ENCODE measurements at places on chromosomes 11 and 22.
A peak's percentile ranks its signal among the peaks of the same experiment; 100 is the strongest.

DNA sequence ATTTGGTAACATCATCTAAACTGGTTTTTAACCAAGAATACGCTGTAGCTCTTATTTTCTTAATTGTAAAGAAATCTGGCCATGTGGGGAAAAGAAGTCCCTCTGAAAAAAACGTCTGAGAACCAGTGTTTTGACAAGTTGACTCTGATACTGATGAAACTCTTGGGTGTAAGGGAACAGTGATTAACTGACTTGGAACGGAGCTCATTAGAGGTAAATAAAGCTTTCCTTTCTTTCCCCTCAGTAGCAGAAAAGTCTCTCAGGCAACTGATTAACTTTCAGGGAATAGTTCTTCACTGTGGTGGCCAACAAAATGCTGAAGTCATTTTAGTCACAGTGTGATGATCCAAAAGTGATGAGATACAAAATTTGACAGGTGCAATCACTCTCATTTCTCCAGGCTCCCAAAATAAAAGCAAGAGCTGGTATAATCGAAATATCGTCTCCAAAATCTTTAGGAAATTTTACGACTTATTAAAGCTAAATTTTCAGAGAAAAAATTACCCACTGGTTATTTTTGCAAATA lies 52.3 kb downstream of the SLC36A4 start:
- DNase-seq: no peak

DNA sequence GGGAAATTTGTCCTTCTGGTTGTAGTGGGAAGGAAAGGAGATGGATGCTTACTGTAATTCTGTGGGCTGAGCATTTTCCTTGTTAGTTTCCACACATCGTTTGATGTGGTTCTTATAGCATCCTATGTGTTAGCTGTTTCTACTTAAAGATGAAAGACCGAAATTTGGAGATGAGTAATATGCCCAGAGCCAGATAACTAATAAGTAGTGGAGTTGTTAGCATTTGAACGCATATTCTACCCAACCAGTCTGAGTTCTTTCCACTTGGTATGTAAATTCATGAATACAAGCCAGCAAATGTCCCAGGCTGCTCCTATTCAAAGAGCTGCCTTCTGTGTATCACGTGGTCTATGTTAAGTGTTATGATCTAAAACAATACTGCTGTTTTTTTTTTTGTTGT lies 14.6 kb downstream of the SPECC1L start:
- no peak for DNase-seq

GRCh38 chr11:86035164-86035563 lies 33.7 kb downstream of the PICALM start:
- no peak for DNase-seq

GRCh38 chr11:76609736-76610370 lies 60.7 kb downstream of the LRRC32 start:
- DNase-seq: no peak

DNA sequence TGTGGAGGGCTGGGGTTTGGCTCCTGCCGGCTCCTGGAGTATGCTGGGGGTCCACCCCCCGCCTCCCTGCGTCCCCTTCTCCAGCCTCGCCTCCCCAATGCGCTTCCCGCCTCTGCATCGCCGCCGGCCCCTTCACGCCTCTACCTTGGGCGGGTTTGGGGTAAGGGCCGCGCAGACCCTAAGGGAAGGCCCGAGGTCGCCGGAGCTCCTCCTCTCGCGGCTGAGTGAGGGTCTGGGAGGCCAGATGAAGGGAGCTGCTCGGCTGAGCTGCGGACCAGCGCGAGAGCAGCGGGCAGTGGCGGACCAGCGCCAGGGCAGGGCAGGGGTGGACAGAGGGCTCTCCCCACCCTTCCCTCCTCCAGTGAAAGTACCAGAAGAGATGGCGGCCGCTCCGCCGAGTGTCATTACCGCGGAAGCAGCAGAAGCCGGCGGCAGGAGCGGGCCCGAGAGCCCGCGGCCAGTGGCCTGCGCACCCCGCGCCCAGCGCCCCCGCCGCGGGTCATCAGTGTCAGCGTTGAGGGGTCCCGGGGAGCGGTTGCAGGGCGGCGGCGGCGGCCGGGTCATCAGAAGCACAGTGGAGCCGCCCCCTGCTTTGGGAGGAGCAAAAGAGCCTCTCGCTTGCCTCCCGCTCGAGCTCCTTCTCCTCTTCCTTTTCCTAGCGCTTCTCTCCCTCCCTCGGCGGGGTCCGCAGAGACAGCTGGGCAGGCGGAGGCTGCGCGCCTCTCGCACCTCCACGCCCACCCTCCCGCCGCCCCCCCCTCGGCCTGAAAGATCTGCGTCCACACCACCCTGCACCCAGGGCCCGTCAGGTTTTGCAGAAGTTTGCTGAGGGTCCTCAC lies 255.6 kb upstream of the CADM1 start:
- DNase-seq: no peak

DNA sequence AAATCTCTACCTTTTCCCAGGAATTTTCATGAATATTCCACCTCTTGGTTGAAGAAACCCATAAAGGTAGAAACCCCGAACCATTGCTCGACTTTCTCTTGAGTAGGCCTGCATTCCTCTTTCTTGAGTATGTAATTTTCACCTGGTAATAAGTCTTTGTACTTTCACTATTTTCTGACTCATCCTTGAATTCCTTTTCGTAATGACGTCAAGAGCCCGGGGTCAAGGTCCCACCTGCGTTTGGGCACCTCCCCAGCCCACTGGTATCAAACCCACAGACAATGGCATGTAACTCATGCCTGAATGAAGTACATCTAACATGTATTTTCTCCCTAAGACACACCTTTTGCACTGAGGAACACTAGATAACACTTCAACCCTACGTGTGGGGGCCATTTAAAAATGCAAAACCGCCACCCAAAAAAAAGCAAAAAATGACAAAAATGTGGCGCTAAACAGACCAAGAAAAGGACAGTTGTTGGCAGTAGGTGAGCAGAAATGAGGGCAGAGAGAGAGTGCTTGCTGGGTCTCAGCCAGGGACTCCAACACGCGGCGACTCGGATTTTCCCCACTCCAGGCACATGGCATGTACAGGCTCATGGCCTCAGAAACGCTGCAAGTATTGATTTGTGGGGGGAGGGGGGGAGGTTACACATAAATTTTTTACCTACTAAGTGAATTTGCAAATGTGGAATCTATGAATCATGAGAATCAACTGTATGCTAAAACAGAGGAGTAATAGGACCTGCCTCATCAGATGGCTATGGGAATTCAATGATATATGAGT lies 4.1 kb upstream of the C11orf24 start:
- no peak for DNase-seq

- no peak for DNase-seq
Measured at GRCh38 chr11:133724116-133724515, 121.2 kb downstream of the SPATA19 start.

GRCh38 chr22:44220727-44221680 lies 40.3 kb downstream of the PARVG start:
- no peak for DNase-seq

GRCh38 chr11:35040221-35040942 lies 98.6 kb upstream of the CD44 start:
- peak; percentile 64 for DNase-seq

DNA sequence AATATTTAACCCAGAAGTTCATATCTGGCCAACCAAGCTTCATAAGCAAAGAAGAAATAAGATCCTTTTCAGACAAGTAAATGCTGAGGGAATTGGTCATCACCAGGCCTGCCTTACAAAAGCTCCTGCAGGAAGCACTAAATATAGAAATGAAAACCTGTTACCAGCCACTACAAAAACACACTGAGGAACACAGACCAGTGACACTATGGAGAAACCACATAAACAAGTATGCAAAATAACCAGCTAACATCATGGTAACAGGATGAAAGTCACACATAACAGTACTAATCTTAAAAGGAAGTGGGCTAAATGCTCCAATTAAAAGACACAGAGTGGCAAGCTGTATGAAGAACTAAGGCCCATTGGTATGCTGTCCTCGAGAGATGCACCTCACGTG lies 311.4 kb downstream of the DYNC2H1 start:
- no peak for DNase-seq

GRCh38 chr11:126305699-126306098 lies 1.8 kb downstream of the DCPS start:
- DNase-seq: peak; percentile 15

- DNase-seq: no peak
Measured at GRCh38 chr11:35178067-35178805, 39.3 kb downstream of the CD44 start.

DNA sequence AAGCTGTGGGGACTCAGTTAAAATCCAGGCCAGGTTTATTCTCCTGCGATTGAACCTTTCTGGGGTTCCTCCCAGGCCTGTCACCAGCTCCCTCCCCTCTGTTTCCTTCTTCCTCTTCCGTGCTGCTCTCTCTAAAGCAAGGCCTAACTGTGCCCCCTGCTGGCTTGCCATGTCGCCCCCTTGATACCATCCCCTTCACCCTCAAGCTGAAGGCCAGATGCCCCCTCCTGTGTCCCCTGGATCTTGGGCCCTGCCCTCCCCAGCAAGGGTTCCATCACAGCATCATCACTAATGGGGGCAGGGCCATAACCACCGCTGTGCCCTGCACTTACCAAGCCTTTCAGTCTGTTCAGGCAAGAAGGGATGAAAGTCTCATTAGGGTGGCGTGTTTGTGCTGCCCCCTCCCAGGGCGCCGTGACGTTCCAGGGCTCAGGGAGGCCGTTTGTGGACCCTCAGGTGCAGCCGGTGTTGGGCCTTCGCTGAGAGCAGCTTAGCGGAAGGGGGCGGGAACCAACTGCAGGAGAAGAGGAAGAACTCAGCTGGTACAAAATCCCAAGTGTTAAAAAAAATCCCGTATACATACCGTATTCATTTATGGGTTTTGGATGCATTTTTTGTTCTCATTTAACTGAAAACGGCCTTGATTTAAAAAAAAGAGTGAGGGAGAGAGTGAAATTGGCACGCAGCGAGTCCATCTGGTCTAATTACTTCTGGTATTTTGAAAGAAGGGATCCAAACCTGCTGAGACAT lies 69.9 kb downstream of the MPPED1 start:
- peak; percentile 41 for DNase-seq

DNA sequence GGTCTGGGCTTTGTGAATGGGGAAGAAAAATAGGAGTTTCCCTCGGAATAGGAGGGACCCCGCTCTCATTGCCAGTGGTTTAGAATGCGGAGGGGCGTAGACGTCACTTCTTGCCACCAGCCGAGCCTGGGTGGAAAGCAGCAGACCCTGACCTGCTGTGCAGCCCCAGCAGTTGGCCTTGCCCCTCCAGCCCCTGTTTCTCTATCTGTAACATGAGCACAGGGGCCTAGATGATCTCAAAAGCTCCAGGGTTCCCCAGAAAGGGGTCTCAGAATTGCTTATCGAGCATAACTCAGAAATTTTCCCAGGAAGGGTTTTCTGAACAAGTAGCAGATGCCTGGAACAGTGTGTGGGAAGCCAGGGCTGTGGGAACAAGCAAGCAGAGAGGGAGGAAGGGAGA lies 43.9 kb downstream of the C11orf91 start:
- no peak for DNase-seq

GRCh38 chr11:96084610-96085318 lies 160.9 kb upstream of the MTMR2 start:
- DNase-seq: no peak

- DNase-seq: no peak
Measured at GRCh38 chr11:12943311-12943710, 65.8 kb upstream of the RASSF10 start.

Measured in stimulated activated naive CD8-positive, alpha-beta T cell treated with anti-CD3 and anti-CD28 coated beads, Interleukin-15, amount 100 ng/mL, for 72 hours (primary cell).